Mammary epithelial cell (primary cell): ENCODE measurements at places on chromosomes 7 and 10. TPM values are rescaled to one million over a fixed set of nuclear protein-coding genes. Genes with fewer than 3 reads are reported as not detected.

PON1 gene
- not detected for polyA plus RNA-seq

DNA sequence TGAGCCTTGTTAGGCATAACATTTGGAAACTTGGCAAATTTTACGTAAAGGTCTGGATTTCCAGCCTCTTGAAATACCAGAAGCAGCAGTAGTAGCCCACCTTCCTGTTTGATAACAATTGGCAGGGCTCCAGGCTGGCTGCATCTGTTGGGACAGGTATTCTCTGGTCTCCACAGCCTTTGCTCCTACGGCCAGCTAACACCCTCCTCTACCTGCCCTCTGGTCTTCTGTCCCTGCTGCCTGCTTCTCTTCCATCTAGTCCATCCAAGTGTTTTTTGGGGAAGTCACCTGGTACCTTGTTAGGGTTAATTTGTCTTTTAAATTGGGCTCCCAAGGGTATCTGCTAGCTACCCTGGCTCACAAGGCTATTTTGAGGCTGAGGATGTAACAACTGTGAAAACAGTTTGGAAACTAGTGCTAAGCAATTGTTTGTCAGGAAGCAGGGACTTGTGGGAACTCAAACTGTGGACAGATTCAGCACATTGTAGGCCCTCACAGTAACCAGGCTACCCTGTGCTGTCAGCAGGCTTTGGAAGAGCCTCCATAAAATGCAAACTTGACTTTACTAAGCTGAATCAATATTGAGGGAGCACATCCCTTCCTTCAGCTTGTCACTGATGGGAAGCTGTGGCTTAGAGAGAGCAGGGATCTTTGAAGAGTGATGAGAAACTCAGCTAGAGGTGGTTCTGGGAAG is 8.5 kb downstream of the RPS24 start:
- DNase-seq, result no peak

GALNT17 gene
- polyA plus RNA-seq, result not detected

DNA sequence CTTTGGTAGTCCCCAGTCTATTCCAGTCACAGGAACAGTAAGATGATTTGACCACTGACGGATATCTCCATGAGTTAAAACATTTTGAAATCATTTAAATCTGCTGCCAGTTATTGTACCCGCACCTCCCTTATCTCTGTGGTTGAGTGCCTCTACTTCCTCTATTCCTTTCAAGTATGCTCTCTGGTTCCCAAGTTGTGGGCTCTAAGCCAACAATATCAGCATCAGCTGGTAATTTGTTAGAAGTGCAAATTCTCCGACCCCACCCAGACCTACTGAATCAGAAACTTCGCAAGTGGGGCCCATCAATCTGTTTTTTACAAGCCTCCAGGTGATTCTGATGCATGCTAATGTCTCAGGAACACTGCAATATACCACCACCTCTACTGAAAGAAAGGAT is 235.5 kb downstream of the CCSER2 start:
- DNase-seq, result no peak

NUTM2E gene
- not detected for polyA plus RNA-seq

- peak; percentile 22 for DNase-seq
Observed at GRCh38 chr10:16612115-16612980, 90.7 kb upstream of the C1QL3 start.

- no peak for DNase-seq
Observed at GRCh38 chr7:37265006-37265405, 183.7 kb downstream of the ELMO1 start.

GRCh38 chr10:113854761-113855588 is 514 bp downstream of the NHLRC2 start:
- peak; percentile 31 for DNase-seq

GRCh38 chr7:55533050-55533728 is 39.1 kb downstream of the VOPP1 start:
- DNase-seq, result peak; percentile 90

TMEM196 gene
- polyA plus RNA-seq, result not detected

CRHR2 gene
- not detected for polyA plus RNA-seq

- DNase-seq, result peak; percentile 83
Observed at GRCh38 chr10:3782451-3783315, 2.3 kb downstream of the KLF6 start.

PDAP1 gene
- 60.9 TPM for polyA plus RNA-seq

SPDYE5 gene
- polyA plus RNA-seq, result not detected

PCLO gene
- polyA plus RNA-seq, result 0.86 TPM

PDE6C gene
- polyA plus RNA-seq, result not detected

DNA sequence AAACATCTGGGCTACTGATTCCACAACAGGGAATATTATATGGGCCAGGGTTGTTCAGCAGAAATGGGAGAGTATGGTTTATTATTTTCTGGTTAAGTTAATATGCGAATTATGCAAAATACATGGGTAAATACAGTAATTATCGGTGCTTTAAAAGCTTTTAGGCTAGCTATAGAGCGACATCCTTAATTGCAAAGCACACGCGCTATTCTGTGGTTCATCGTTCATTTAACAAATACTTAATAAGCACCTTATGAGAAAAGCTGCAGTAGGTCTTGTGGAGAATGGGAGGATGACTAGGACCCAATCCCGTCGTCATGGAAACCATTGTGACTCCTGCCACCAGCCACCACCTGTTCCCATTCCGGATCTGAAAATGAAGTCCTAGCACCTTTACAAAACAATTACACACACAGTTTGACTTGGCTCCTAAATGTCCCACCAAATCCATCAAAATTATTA is 623 bp upstream of the CEP41 start:
- peak; percentile 23 for DNase-seq

DNA sequence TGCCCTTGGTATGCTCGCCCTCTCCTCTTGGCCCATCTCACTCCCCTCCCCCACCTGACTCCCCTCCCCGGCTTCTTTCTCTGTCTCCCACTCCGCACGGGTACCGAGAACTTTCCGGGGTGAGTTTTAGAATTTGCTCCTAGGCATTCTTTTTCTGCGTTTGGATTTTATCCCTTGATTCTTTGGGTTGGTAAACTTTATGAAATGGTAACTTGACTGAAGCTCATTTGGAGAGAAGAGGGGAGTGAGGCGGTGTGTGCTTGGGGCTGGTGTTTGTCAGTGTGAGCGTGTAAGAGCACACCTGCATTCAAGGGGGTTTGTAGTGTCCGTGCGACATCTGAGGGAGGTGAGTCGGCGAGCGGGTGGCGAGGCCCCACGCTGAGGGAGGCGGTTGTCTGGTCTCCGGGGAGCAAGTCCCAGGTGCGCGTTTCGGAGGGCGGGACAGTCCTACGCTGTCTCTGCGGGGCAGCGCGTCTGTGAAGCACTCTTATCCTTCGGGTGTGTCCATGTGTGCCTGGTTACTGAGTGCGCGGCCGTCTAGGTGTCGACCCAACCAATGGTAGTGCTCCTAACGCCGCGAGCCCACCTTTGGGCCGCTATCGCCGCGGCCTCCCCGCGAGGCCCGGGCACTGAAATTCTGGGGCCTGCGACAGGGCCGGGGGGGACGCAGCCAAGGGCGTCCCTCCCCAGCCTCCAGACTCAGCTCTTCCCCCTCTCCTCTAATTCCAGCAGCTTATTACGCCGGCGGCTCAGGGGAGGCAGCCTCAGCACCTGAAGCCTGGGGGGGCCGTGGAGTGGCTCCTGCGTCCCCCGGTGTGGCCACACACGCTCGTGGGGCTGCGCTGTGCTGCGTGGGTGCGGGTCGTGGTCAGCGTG is 2.6 kb upstream of the ZNF503 start:
- peak; percentile 51 for DNase-seq

SEM1 gene
- polyA plus RNA-seq, result 44.8 TPM

DNA sequence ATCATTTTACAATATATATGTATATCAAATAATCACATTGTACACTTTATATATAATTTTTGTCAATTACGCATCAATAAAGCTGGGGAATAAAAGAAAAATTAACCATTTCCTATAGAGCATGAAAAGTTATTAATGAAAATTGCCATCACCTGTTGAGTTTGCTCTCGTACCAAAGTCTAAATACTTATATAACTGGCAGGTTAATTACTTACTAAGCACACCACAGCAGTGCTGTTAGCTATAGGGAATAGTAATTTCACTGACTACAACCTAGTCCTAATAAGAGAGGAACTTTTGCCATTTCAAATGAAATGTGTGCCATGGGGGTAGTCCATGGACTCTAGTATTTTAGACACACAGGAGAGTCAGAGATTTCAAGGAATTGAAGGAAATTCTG is 176.9 kb upstream of the COL1A2 start:
- no peak for DNase-seq

- no peak for DNase-seq
Observed at GRCh38 chr10:42615419-42615818, 23.0 kb downstream of the ZNF33B start.

- peak; percentile 83 for DNase-seq
Observed at GRCh38 chr7:44072364-44073231, 7.2 kb upstream of the PGAM2 start.

DNA sequence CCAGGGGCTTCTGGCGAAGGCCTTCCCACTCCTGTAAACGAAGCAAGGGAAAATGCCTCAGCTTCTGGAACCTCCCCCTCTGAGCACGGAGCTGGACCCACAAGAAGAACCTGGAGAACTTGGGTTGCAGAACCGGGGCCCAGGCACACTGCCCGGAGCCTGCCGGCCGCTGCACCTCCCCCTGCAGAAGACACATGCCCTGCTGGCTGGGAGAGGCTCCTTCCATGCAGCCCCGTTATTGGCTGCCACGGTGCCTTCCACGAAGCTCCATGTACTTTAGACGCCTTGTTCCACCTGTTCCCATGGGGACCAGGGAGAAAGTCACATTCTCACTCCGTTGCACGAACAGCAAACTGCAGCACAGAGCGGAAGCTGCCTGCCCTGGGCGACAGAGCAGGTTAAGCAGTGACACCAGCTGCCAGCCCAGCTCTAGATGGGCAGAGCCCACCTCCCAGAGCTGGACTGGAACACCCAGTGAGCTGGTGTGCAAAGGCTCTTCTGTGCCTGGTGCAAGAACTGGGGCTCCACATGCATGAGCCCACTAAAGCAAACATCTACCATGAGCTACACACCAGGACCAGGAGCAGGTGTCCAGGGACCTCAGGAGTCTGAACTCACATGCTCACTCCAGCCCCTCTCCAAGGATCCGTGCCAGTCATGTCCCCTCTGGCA is 70.1 kb downstream of the TNS3 start:
- no peak for DNase-seq

FKBP6 gene
- polyA plus RNA-seq, result 0.07 TPM

DNA sequence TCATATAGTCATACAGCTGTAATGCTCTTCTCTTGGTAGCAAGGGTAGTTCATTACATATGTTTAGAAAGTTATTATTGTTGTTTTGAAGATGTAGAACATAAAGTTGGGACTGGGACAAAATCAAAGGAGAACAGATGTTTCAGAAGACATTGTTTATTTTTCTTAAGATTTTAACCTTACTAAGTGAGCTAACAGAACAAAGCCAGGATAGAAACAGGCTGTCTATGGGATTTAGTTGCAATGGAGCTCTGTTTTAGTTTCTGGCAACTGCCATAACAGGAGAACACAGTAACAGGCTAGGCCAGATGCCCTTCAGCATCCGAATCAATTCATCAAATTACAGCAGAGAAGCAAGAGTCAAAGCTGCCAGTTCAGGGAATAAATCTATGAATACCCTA is 382.4 kb downstream of the ARL4A start:
- DNase-seq, result no peak

GRCh38 chr10:30422981-30423654 is 10.9 kb upstream of the MAP3K8 start:
- DNase-seq, result peak; percentile 78

GRCh38 chr10:29346296-29347001 is 57.6 kb downstream of the LYZL1 start:
- DNase-seq, result no peak

DDC gene
- not detected for polyA plus RNA-seq

DNA sequence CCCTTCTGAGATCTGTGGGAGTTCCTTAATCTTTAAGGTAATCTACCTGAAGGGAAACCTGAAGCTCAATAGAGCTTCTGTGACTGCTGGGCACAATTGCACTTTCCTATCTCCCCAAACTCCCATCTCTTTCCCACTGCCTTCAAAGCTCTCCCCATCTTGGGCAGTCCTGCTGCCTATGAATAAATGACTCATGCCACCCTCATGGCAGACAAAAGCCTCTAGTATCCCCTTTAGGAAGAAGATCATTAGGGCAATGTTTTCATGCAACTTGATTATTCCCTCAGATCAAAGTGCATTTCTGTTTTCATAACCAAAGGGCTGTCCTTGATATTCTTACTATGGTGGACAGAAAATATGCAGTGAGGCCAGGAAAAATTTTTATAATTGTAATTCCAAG is 704.9 kb upstream of the LRRN3 start:
- DNase-seq, result peak; percentile 27

- DNase-seq, result no peak
Observed at GRCh38 chr10:132891368-132891767, 51.0 kb downstream of the CFAP46 start.

GRCh38 chr10:122044713-122045112 is 55.8 kb downstream of the TACC2 start:
- no peak for DNase-seq
